ENCODE measurements at places on chromosomes 5 and 9. TPM values are rescaled to one million over a fixed set of nuclear protein-coding genes. Genes with fewer than 3 reads are reported as not detected.

DNA sequence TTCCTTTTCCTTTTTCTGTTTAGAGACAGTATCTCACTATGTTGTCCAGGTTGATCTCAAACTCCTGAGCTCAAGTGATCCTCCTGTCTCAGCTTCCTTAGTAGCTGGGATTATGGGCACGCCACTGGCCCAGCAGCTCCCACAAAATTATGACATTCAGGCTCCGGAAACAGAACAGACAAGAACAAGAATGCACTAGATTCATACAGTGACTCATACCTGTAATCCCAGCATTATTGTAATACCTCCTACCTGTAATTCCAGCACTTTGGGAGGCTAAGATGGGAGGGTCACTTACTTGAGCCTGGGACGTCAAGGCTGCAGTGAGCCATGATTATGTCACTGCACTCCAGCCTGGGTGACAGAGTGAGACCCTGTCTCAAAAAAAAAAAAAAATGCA, 26.7 kb upstream of the B4GALT1 start:
- H3K36me3 ChIP-seq = no peaks in the 10 kb centered on the region
- H3K4me1 ChIP-seq = peaks cover 16% of the 10 kb centered on the region
- H3K4me3 ChIP-seq = no peak overlapping the region
- DNase-seq = no peak
- H3K27ac ChIP-seq = no peak overlapping the region

GRCh38 chr5:14714706-14715105, 50.2 kb downstream of the OTULIN start:
- peaks cover 80% of the 10 kb centered on the region for H3K36me3 ChIP-seq
- H3K4me3 ChIP-seq = no peak overlapping the region
- no peaks in the 10 kb centered on the region for H3K27me3 ChIP-seq

DNA sequence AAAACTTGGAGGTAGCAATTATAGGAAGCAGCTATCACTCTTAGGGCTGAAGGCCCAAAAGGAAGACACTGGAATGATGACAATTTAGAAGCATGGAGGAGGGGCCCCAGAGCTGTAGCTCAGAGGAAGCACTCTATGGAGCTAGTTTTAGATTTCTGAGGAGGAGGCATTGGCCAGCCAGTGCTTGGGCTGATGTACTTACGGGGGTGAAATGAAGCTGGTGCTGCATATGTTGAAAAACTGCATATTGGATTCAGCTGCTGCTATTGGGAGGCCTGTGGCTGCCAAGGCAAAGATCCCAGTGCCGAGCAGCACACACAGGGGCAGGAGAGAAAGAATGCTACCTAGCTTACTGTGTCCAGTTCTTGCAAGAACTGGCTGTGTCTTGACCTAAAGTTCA, 53.9 kb upstream of the HMHB1 start:
- H3K36me3 ChIP-seq = no peaks in the 10 kb centered on the region
- no peaks in the 10 kb centered on the region for H3K27me3 ChIP-seq
- no peak for DNase-seq
- H3K4me3 ChIP-seq = no peak overlapping the region
- H3K4me1 ChIP-seq = peaks cover 31% of the 10 kb centered on the region
- H3K27ac ChIP-seq = no peak overlapping the region

DNA sequence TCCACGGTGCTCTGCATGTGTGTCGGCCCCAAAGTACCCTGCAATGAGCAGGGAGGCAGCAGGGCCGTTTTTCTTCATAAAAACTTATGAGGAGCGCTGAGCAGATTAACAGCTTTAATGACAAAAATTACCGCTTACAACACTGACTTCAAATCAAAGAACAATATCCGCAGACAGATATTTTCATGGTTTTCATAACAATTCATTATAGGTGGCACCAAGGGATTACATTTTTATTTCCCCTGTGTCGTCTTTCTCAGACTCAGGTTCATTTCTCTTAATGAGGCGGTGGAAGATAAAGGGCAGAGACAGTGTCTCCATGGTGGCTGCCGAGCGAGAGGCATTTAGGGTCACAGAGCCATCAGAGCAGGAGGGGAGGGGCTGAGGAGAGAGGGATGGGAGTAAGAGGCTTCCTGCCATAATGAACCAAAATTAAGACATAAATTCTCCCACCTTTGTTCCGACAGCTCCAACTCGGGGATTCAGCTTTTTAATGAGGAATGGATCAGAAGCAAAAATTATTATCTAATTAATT, 240.7 kb upstream of the CLINT1 start:
- H3K27me3 ChIP-seq = no peaks in the 10 kb centered on the region
- no peaks in the 10 kb centered on the region for H3K4me1 ChIP-seq
- DNase-seq = no peak
- H3K4me3 ChIP-seq = no peak overlapping the region
- no peaks in the 10 kb centered on the region for H3K36me3 ChIP-seq
- H3K27ac ChIP-seq = no peak overlapping the region

GRCh38 chr5:6905883-6906282, 192.7 kb downstream of the TENT4A start:
- no peaks in the 10 kb centered on the region for H3K27me3 ChIP-seq
- H3K4me1 ChIP-seq = no peaks in the 10 kb centered on the region
- DNase-seq = peak; percentile 31
- no peak overlapping the region for H3K4me3 ChIP-seq
- no peak overlapping the region for H3K27ac ChIP-seq

DNA sequence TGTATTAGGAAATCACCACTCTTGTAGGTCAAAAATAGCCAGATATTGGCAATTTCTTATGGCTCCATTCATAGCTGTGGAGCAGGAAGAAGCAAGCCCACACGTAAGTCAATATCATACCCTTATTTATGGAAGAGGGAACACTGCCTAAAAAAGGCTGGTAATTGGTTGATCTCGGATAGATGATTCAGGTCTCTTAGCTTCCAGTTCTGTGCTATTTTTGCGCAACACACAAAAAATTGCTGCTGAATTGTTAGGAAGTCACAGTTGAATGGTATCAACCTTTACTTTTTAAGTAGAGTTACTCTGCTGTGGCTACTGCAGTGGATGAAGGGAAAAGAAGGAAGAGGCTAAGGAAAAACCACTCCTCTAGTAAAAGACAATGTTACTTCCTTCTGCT, 168.8 kb downstream of the ARHGAP26 start:
- H3K27ac ChIP-seq = peak overlapping the region; percentile 25
- no peaks in the 10 kb centered on the region for H3K27me3 ChIP-seq
- H3K4me3 ChIP-seq = no peak overlapping the region

GRCh38 chr5:136674178-136674577, 308.8 kb upstream of the TRPC7 start:
- DNase-seq = no peak
- H3K36me3 ChIP-seq = no peaks in the 10 kb centered on the region

DNA sequence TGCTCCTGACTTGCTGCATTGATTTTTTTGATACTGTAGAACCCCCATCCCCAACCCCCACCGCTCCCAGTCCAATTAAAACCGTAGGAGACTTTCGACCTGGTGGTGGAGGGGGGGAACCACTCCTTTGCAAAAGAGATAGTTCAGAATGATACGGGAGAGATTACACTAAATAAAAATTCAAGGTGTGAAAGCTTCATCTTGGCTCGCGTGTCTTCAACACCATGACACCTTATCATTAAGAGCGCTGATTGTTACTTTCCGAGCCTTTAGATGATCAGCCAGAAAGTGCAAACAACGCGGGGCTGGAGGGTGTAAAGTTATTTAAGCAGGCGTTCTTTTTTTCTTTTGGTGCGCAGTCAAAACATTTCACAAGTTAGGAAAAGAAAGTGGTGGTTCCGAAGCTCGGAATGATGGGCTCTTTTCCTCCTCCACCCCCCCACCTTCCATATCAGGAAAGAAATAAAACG, 1.3 kb upstream of the ZNF462 start:
- no peak for DNase-seq
- no peaks in the 10 kb centered on the region for H3K4me1 ChIP-seq
- peak overlapping the region; percentile 95 for H3K27ac ChIP-seq

DNA sequence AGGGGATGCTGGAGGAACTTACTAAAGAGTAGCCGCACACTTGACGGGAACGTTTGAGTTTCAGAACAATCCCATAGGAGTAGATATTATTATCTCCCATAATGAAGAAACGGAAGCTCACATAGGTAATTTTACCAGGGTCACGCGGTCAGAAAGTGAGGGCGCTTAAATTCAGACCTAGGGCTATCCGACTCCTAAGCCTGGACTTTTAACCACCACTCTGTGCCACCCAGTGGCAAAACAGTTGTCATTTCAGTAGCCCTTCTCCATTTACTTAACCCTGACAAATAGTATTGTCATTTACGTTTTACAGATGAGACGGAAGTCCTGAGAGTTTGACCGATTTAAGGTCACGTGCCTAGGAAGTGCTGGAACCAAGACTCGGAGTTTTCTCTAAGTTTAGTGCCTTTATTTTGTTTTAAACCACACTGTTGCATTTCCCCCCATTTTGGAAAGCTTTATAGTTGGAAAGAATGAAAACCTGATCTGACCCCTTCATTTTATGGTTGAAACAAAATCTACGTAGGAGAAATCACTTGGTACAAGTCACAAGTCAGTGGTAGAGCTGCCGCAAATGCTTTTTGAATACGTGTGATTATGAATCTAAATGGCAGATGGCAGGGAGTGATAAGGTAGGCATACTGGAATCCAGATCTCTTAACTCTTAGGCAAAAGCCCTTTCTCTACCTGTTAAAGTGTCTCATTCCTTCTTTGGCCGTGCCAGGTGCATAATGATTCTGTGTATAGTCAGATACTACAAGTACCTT, 650 bp downstream of the MRRF start:
- H3K27ac ChIP-seq = peak overlapping the region; percentile 93
- peaks cover 3% of the 10 kb centered on the region for H3K36me3 ChIP-seq
- H3K27me3 ChIP-seq = no peaks in the 10 kb centered on the region
- DNase-seq = no peak

DNA sequence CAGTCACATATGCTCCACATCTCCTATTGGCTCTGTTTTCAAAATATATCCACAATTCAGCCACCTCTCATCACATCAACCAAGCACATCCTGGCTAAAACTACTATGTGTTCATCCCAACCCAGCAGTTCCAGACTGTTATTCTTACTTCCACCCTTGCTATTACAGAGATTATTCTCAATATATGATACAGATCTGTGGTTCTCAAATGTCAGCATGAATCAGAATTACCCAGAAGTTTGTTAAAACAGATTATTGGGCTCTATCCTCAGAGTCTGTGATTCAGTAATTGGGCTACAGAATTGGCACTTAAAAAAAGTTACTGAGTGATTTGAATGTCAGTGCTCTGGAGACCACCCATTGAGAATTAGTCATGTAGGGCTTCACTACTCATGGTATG, 78.8 kb upstream of the IZUMO3 start:
- H3K4me3 ChIP-seq = no peak overlapping the region
- no peak overlapping the region for H3K27ac ChIP-seq
- no peaks in the 10 kb centered on the region for H3K36me3 ChIP-seq
- no peaks in the 10 kb centered on the region for H3K4me1 ChIP-seq
- DNase-seq = no peak
- H3K27me3 ChIP-seq = no peaks in the 10 kb centered on the region

DNA sequence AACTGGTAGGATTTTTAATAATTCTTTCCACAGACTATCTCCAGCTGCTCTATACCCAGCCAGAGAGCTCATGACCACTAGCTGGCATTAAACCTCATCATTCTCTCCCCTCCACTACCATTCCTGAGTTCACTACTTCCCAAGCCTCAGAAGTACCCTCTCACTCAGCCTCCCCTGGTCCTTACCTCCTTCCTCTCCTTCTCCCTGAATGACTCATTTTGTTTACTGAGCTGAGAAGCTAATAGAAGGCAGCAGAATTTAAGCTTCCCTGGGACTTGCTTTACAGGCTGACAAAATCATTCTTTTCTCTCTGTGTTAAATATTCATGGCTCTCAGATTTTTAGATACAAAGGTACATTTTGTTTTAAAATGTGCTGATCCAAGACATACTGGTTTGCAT, 305.4 kb downstream of the TLR4 start:
- H3K27me3 ChIP-seq = no peaks in the 10 kb centered on the region
- no peak overlapping the region for H3K4me3 ChIP-seq
- DNase-seq = no peak
- no peaks in the 10 kb centered on the region for H3K4me1 ChIP-seq
- H3K36me3 ChIP-seq = no peaks in the 10 kb centered on the region

GRCh38 chr5:158383486-158383885, 524.5 kb upstream of the CLINT1 start:
- H3K27ac ChIP-seq = no peak overlapping the region
- H3K4me1 ChIP-seq = no peaks in the 10 kb centered on the region
- H3K27me3 ChIP-seq = no peaks in the 10 kb centered on the region
- DNase-seq = no peak
- H3K4me3 ChIP-seq = no peak overlapping the region

DNA sequence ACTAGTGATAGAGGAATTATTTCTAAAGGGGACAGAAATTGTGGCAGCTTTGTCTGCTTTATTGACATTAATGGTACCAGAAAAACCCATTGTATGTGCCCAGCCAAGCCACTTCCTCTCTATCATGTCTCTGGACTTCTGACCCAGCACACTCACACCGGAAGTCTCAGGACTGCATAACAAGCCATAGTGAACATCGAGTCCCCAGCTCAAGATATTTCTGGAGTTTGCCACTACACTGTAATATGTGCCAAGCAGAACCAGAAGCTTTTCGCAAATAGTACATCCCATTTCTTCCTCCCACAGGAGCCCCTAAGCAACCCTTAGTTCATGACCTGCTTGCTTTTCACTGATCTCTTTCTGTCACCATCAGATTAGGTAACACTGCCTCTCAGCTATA, 187.4 kb upstream of the GHR start:
- no peak overlapping the region for H3K27ac ChIP-seq
- H3K4me1 ChIP-seq = no peaks in the 10 kb centered on the region
- H3K27me3 ChIP-seq = no peaks in the 10 kb centered on the region

GRCh38 chr5:89276566-89277305, 393.8 kb upstream of the MEF2C start:
- H3K27ac ChIP-seq = peak overlapping the region; percentile 15
- no peaks in the 10 kb centered on the region for H3K27me3 ChIP-seq
- no peak overlapping the region for H3K4me3 ChIP-seq
- no peak for DNase-seq
- no peaks in the 10 kb centered on the region for H3K36me3 ChIP-seq
- H3K4me1 ChIP-seq = peaks cover 26% of the 10 kb centered on the region

- no peaks in the 10 kb centered on the region for H3K4me1 ChIP-seq
- DNase-seq = no peak
- no peaks in the 10 kb centered on the region for H3K27me3 ChIP-seq
Observed at GRCh38 chr9:115171921-115172388, 54.0 kb upstream of the TNC start.

GRCh38 chr9:90999425-91000397, 198.1 kb downstream of the SYK start:
- H3K4me1 ChIP-seq = no peaks in the 10 kb centered on the region
- H3K27ac ChIP-seq = no peak overlapping the region
- H3K36me3 ChIP-seq = no peaks in the 10 kb centered on the region
- no peak for DNase-seq

The LMX1B gene
- 0.20 TPM for total RNA-seq

The GALNT12 gene
- 0.32 TPM for total RNA-seq

The PANK3 gene
- 30.7 TPM for total RNA-seq

The NFX1 gene
- 33.8 TPM for total RNA-seq

The PPP3R2 gene
- not detected for total RNA-seq

The CER1 gene
- total RNA-seq = not detected

The IFNA1 gene
- not detected for total RNA-seq

The C9orf153 gene
- total RNA-seq = 0.51 TPM

The PCDHGA6 gene
- total RNA-seq = 2.2 TPM

The MCC gene
- total RNA-seq = 13.8 TPM

The BHMT2 gene
- total RNA-seq = 12.0 TPM

The SLC6A3 gene
- not detected for total RNA-seq

The SHOC1 gene
- 0.14 TPM for total RNA-seq

The HSPA9 gene
- total RNA-seq = 399 TPM

The NR5A1 gene
- not detected for total RNA-seq

The KCTD16 gene
- total RNA-seq = not detected
